Activated CD4-positive, alpha-beta T cell treated with anti-CD3 and anti-CD28 coated beads, Interleukin-2, amount 50 U/mL, for 1 hour (primary cell): ENCODE measurements at places on chromosomes 4 and X.

- DNase-seq: no peak
These were observed 58.7 kb downstream of the MAD2L1 start for GRCh38 chr4:120007896-120008436.

DNA sequence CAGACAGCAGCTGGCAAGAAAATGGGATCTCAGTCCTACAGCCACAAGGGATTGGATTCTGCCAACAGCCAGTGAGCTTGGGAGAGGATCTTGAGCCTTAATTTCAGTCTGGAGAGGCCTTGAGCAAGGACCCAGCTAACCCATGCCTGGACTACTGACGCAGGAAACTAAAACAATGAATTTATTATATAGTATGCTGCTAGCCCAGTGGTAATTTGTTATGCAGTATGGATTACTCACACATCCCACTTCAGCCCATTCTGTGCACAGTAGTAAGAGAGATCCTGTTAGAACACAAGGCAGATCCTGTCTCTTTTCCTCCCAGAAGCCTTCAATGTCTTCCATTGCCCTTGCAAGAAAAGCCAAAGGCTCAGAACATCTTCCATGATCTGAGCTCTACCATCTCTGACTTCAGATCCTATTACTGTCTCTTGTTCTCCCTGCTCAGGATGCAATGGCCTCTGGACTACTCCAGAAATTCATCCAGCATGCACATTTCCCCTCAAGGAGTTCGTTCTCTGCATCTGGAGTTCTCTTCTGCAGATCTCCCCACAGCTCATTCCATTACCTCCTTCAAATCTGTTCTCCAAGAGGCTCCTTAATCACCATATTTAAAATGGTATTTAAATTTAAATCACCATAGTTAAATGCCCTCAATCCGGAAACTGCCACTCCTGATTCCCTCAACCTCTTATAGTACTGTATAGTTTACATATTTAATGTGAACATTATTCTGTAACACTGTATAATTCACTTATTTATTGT, 27.6 kb downstream of the SMIM20 start:
- no peak for DNase-seq

- no peak for DNase-seq
These were observed 122.4 kb downstream of the RASL11B start for GRCh38 chr4:52984462-52984881.

- no peak for DNase-seq
These were observed 157.0 kb upstream of the TLL1 start for GRCh38 chr4:165715989-165716388.
